ENCODE measurements at places on chromosomes 5 and 9.

GRCh38 chr5:36457511-36458270, 148.7 kb upstream of the SLC1A3 start:
- DNase-seq = no peak

- no peak for DNase-seq
Measured at GRCh38 chr5:81172710-81173109, 60.4 kb upstream of the CKMT2 start.

DNA sequence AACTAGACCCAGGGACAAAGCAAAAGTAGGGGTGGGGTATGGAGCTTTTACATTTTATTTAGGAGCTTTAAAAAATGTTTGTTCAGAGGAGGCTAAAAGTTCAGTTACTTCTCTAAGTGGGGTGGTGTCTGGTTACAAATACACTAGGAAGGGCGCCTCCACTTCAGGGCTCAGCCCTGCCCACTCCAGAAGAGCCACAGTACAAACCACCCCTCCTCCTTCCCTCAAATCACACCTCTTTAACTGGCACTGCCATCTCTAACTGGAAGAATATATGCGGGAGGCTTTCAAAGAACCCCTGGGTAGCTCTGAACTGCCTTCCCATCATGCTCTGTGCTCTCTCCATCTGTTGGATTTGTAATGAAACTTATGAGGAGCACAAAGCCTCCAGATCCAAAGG, 98.8 kb upstream of the NFIB start:
- DNase-seq = no peak

- no peak for DNase-seq
Measured at GRCh38 chr9:37187292-37187691, 66.9 kb downstream of the ZCCHC7 start.

DNA sequence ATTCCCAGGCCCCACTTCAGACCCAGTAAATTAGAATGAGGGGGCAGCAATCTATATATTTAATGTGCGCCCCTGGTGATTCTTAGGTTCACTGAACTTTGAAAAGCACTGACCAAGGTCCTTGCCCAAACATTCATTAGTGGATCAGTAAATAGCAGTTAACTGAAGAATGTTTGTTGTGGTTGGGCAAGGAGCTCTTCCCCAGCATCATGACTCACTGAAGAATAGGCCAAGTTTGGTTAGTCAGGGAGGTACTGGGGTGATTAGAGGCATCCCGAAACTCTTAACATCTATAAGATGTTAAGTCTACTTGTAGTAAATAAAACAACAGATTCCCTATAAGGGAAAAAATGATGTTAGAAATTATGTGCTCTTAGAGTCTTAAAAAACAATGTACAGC, 833 bp upstream of the MROH2B start:
- no peak for DNase-seq

GRCh38 chr5:9329125-9329524, 216.8 kb downstream of the SEMA5A start:
- DNase-seq = no peak

GRCh38 chr5:135867599-135867998, 28.0 kb downstream of the IL9 start:
- DNase-seq = no peak

GRCh38 chr9:114384836-114385396, 2.9 kb downstream of the AKNA start:
- no peak for DNase-seq
